ENCODE measurements at places on chromosomes 6 and 20.

- no peak for DNase-seq
Measured at GRCh38 chr6:33727126-33727525, 15.6 kb upstream of the UQCC2 start.

DNA sequence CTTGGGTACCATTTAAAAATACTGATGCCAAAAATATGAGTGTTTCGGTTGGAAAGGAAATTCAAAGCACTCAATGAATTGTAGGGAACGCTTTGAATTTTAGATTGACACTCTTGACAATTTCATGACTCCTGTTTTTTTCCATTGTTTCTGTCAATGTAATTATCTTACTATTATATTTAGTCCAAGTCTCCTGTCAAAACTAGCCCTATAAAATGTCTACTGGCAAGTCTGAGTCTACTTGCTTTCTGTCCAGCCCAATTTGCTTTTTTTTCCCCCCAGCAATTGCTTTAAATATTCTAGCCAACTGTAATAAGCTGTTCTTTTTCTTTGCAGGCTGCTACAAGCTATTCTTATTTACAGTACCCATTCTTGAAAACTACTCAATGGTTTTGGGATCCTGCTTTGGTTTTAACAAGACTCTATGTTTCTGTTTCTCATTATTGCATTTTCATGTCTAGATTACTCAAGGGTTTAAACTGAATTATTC, 1103.9 kb upstream of the GJE1 start:
- DNase-seq = no peak

- DNase-seq = no peak
Measured at GRCh38 chr20:61287583-61288275, 35.7 kb downstream of the CDH4 start.

DNA sequence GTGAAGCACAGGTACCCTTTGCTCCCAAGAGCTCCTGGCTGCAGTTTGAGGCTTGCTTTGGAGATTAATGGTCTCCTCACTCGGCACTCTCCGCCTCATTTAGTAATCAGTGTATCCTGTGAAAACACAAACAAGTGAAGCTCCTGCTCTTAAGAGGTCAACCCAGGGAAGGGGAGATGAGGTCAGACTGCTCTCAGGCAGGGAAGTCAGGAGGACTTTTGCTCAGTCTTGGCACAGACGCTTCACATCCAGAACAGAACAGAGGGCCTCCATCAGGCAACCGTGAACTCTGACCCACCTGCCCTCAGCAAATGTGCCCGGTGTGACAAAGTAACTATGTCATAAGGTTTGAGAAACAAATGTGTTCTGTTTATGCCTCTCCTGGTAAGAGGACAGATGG, 428.8 kb upstream of the JARID2 start:
- DNase-seq = no peak

- no peak for DNase-seq
Measured at GRCh38 chr6:6751266-6751596, 162.7 kb downstream of the LY86 start.

DNA sequence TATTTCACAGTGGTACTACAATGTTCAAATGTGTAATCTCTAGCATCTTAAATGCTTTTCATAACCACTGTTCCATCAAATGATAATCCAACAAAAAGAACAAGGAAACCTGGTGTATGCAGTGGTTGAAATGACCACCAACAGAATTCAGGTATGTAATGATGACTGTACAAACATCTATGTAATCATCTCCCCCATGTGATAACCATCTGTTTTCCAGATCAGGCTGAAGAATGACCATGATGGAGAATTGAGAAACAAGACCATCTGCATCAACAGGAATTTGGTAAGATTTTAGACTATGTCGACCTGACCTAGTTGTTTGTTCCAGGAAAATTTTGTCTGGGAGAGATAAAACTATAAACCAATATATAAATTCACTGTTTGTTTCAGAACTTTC, 81.3 kb upstream of the ASCC3 start:
- peak; percentile 3 for DNase-seq

GRCh38 chr6:119105282-119105681, 26.8 kb upstream of the FAM184A start:
- no peak for DNase-seq

- DNase-seq = no peak
Measured at GRCh38 chr6:52098721-52099120, 11.3 kb upstream of the PKHD1 start.

GRCh38 chr6:162829013-162829742, 101.4 kb downstream of the PACRG start:
- DNase-seq = no peak

GRCh38 chr6:144417681-144418080, 132.5 kb downstream of the UTRN start:
- peak; percentile 28 for DNase-seq

DNA sequence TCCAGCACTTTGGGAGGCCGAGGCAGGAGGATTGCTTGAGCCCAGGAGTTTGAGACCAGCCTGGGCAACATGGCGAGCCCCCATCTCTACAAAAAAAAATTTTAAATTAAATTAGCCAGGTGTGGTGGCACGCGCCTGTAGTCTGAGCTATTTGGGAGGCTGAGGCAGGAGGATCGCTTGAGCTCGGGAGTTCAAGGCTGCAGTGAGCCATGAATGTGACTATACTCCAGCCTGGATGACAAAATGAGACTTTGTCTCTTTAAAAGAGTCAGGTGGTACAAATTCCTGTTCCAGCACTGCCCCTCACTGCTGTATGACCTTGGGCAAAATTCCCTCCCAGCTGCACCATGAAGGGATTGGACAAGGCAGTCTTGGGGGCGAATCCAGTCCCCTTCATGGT, 28.5 kb downstream of the AHCY start:
- no peak for DNase-seq

DNA sequence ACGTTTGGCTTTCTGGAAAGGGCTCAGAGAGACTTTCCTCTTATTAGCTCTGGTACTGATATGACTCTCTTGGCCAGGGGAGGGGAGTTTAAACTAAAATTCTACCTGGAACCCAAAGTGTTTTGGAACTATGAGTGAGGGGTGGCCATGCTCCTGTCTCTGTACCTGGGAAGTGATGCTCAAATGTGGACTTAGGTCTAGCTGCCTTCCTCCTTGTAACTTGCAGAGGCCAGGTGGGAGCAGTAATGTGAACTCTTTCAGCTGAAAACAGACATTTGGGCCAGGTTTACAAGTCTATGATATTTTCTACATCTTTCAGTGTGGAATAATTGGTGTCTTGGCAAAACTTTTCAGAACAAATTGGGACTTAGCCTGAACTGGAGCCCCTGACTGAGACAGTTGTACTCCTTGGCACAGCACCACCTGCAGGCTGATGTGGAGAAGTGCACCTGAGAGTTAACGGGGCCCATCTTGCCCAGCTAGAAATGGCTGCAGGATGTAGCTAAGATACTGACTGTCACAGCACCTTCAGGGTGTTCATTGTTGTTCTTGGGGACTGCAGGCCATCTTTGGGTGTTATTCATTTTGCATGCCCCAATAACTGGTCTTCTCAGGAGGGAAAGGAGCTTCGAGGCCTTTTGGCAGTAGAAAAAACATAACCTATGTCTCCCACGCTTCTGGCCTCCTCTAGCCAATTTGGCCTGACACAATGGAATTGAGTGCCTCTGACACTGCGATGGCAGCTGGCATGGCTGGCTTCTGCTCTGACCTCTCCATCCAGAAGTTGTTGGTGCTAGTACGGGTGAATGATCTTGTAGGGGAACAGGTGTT, 37.1 kb downstream of the CD109 start:
- peak; percentile 80 for DNase-seq

DNA sequence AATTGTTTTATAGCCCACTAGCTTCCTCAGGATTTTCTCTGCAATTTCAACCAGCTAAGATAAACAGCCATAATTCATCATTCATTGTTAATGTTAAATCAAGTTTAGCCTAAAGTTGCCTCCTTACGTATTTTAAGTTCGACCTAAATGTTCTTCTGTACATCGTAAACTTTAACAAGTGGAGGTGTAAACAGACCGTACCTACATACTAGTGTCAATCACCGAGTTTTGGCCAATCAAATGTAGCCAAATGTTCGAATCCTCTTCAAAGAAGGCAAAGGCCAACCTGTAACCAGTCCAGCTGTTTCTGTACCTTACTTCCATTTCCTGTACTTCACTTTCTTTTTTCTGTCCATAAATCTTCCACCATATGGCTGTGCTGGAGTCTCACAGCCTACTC, 13.5 kb downstream of the MBOAT1 start:
- DNase-seq = no peak

DNA sequence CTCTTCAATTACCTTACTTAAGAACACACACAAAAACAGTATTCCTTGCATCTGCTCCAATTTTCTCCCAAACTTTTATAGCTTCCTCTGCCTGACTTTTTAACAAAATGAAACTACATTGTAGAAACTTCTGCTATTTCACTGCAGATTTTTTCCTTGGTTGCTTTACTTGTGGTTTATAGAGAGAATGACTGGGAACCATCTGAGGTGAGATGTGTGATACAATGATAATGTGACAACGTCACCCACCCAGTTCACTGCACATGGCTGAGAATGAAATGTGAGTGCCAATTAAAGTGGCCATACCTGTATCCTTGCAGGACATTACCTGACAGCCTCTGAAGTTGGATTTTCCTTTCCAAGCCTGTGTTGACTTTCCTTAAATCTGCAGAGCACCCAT, 258.4 kb downstream of the CD83 start:
- DNase-seq = no peak

DNA sequence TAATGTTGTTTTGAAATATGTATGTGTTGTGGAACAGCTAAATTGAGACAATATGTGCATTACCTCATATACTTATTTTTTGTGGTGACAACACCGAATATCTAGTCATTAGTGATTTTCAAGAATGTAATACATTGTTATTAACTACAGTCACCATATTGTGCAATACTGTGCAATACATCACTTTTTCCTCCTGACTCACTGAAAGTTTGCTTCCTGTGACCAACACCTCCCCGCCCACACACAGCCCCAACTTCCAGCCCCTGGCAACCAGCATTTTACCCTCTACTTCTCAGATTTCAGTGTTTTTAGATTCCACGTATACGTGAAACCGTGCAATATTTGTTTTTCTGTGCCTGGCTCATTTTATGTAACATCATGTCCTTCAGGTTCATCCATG, 627.9 kb downstream of the PRKN start:
- DNase-seq = no peak

DNA sequence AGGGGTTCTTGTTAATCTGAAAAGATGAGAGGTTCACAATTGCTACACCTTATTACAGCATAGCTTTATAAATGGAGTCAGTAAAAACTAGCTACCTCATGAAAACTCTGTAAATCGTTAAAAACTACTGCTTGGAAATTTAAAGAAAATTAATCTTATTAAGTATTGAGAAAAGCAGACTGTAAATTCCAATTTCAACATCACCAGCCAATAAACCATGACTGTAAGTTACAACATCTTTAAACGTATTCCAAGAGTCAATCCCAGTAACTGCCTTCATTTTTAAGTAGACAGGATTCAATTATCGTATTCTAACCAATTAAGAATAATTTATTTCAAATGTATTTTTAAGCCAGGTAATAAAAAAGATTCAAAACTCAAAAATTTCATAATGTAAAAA, 70.3 kb downstream of the ATG5 start:
- DNase-seq = no peak

DNA sequence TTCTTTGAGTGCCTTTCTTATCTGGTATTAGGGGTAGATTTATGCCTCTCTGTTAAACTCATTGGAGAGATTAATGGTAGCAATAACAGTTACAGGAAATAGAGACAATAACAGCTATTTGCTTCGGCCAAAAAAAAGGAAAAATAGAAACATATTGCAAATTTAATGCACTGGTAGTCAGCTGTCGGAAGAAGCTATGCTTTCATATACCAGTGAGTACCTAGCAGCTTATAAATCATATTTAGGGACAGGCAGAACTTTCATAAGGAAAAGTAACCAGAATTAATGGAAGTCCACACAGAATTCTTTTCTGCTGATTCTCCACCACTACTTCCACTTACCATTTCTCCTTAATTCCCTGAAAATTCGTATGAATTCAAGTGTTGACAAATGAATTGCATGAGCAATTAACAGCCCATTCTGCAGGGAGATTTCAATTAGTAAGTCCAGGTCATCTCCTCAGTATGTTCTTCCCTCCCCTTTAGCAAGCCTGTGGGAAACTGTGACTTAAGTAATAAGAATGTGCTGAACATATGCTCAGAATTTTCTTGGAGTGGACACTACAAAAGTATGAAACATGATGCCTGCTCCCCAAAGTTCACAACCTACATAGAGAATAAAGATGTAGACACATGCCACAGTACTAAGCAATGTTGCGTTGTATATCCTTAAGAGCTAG, 196.7 kb upstream of the KCNQ5 start:
- peak; percentile 96 for DNase-seq

- no peak for DNase-seq
Measured at GRCh38 chr6:39173270-39173669, 56.0 kb downstream of the KCNK5 start.

DNA sequence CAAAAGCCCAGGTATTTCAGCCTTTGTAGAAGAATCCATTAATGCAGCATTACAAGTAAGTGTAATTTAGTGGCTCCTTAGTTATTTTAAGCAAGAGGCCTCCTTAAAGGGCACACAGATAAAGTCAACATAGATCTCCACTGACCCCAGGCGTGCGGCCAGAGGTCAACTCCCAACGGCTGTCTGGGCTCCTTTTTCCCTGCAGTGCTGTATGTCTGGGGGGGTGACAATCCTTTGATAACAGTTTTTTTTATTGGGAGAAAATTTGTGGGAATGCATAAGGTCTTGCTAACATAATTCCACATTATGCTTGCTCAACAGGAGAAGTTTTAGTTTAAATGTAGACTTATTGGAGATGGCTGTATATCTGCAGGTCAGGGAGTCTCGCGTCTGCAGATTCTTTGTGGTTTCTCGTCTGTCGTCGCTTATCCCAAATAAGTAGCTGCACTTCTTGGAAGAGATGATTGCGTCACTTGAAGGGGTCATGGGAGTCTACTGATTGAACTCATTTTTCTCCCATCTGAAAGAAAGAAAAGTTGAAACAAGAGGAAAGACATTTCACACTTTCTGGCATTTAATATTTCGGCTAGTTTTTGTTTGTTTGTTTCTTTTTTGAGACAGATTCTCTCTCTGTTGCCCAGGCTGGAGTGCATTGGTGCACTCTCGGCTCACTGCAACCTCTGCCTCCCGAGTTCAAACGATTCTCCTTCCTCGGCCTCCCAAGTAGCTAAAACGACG, 151.7 kb upstream of the AKAP12 start:
- DNase-seq = peak; percentile 81

DNA sequence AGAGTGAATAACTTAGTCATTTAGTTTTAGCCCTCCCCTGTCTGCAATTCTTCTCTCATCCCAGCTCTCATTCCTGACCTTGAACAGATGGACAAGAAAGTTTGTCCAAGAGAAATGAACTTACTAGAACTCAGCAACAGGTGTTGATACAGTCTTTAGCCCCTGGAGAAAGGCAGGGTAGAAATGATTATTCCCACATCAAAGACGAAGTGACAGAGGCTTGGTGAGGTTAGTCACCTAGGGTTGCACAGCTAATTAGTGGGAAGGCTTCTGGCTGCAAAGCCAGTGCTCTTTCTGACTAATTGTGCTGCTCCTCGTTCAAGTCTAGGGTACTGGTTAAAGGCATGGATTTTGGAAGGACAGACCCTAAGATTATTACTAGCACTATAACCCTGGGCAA, 4.5 kb downstream of the ZDHHC14 start:
- DNase-seq = no peak

GRCh38 chr20:3166913-3167342, 6.4 kb downstream of the LZTS3 start:
- DNase-seq = no peak

GRCh38 chr6:143807103-143807772, 35.9 kb upstream of the LTV1 start:
- no peak for DNase-seq
